ENCODE measurements at places on chromosomes 1 and 21. TPM values are rescaled to one million over a fixed set of nuclear protein-coding genes. Genes with fewer than 3 reads are reported as not detected.

Gene NT5C1A
- not detected for total RNA-seq

Gene GFI1
- 1.2 TPM for total RNA-seq

DNA sequence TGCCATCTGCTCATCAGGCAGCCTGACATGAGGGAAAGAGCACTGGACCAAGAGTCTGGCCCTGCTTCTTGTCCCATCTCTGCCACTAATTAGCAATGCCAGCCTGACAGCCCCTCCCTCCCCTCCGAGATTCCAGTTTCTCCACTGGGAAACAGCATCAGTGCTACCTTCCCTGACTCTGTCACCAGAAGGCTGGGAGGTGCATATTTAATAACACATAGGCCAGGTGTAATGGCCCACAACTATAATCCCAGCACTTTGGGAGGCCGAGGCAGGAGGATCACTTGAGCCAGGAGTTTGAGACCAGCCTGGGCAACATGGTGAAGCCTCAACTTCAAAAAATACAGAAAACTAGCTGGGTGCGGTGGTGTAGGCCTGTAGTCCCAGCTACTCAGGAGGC lies 41.2 kb upstream of the ZBTB40 start:
- no peak for DNase-seq

DNA sequence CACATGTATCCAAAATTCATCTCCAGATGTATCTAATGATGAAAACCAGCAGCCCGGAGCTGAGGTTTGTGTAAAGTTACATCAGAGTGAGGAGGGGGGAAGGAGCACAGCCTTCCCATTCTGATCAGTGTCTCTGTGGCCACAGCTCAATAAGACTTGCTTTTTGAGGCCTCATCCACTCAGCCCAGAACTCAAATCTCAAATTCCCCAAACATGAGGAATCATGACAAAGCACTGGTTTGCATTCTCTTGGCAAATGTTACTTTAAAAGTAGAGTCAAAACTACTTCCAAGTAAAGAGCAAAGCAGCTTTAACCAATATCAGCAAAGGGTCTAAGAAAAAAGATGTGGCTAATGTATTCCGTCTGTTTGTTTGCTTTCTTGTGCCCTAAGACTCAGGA lies 30.9 kb downstream of the CCN1 start:
- DNase-seq, result no peak

DNA sequence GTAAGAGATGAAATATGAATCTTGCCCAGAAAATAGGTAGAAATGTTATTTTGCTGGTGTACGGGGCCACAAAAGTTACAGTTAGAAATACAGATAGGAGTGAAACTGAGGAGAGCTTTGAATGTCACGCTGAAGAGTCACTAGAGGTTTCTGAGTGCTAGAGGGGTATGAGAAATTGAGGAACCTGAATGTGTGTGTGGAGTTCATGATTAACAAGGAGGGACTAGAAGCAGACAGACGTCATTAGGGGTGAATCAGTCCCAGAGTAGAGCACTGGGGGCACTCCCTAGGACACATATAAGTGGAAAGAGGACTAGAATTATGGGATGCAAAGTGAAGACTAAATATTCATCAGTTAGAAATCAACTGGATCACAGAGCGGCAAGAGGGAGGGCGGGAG lies 188.9 kb upstream of the MAP1LC3C start:
- DNase-seq, result no peak

GRCh38 chr1:85830837-85831236 lies 122.6 kb upstream of the ZNHIT6 start:
- no peak for DNase-seq

DNA sequence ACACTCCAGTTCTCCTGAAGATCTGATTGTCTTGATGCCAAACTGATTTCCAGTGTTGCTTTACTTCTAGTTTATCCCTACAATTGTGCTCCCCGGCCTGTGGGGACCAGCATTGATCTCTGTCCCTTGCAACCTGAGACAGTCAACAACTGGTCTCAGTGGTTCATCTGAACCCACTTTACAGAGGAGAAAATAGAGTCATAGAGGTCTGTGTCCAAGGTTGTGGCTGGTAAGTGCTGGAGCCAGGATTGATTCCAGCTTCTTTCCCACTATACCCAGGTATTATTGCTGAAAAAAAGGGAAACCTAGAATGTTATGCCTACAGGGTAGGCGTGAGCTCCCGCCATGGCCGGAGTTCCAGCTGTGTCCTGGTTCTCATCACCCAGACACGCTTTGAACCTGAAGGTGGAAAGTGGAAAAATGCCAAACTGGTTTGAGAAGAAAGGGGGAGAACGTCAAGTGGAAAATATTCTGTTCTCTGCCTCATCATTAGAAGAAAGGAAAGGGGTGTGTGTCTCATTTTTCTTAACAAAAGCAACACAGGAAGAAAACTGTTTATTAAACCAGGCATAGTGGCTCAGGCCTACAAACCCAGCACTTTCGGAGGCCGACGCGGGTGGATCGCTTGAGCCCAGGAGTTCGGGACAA lies 60.7 kb upstream of the ITPKB start:
- no peak for DNase-seq

DNA sequence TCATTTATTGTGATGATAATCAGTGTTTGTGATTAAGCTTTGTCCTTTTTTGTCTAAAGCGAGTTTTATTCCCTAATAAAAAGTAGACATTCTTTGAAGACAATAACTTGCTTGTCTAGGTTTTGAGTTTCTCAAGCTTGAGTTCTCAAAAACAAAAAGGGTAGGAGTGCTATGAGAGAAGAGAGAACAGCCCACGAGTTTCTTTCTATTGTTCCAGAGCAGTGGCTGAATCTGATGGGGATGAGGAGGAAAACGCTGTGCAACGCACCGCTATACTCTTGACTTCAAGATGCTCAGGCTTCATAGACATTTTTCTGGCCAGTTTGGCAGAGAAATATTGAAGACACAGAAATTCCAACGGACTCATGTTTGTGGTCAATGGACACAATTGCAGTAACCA lies 669.8 kb upstream of the B3GALT2 start:
- DNase-seq, result no peak

DNA sequence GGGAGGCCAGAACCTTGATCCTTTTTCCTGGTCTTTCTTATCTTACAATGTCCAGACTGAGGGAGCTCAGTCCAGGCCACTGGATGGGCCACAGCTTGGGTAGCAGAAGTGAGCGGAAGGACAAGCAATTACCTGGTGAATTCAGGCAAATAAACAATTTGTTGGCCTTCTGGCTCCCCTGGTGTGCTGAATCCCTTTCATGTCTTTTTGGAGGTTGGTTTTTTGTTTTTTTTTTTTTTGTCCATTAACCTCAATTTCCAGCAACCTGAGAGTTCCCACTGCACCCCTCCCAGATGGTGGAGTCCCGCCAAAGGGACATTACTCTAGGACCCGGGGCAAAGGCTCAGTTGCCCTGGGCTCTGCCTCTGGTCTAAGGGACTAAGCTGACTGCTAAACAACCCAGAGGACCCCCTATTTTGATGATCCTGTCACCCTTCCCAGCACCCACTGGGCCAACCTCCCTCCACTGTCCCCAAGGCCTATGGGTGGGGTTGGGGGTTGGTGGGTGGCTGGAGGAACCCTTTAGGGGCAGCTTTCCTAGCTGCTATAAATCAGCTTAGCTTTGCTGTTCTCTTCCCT lies 85.5 kb downstream of the KCND3 start:
- DNase-seq, result no peak

Gene GNG12
- total RNA-seq, result not detected

Gene VHLL
- not detected for total RNA-seq

Gene CSF1
- total RNA-seq, result 2.0 TPM

- DNase-seq, result peak; percentile 62
Observed at GRCh38 chr21:42414928-42415769, 11.4 kb downstream of the UBASH3A start.

Gene OR13G1
- not detected for total RNA-seq

GRCh38 chr1:172229942-172230341 lies 190.5 kb upstream of the C1orf105 start:
- DNase-seq, result no peak

DNA sequence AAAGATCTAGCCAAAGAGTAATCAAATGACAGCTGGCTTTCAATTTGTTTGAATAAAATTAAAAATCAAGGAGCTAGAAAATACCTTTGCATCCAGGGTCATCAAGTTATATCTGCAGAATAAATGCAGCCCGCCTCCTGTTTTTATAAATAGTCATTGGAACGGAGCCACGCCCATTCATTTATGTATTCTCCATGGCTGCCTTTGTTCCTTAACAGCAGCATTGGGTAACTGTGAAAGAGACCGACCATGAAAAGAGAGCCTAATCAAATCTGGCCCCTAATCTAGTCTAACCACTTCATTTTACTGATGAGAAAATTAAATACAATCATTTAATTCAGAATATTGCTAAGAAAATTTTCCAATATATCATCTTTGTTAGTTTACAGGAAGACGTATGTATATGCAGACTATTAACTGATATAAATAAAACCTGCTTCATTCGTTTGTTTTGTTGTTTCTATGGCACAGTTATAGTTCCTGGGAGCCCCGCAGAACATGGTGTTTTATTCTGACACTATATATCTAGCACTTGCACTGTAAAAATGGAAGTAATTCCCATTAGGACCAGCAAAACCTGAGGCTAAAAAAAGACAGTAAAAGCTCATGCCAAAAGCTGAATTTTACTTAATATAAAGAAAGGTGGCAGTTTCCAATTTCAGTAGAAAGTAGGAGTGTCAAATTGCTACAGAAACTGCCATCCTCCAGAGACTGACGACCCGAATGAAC lies 111.8 kb upstream of the PALMD start:
- no peak for DNase-seq

DNA sequence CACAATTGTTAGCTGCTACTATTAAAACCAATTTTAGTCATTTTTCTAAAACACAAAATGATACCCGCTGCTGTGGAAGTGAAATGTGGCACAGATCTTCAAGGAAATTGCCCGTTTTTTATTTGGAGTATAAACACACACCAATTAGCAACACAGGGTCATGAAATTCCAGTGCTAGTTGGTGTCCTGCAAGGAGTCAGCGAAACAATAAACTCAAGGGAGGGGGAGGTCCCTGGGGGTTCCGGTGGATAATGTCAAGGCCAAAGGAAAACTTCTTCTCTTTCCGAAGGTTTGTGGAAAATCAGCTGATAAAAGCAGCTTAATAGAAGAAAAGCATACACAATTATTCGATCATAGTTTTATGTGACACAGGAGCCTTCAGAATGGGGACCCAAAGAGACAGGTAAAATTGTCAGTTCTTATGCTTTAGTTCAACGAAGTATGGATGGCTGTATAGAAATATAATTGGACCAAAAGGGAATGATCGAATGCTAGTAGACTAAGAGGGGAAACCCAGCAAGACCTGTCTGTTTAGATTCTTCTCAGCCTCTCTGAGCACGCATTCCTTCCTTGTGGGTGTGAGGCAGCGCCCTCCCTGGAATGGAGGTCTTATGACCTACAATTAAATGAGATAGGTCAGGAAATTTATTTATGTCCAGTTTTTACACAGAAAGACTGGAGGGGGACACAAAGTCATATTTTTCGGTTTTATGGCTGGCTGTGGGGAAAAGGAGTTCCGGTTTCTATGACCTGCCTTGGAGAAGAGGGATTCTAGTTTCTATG lies 65.9 kb downstream of the KCNK1 start:
- no peak for DNase-seq

GRCh38 chr21:26965907-26966581 lies 844 bp downstream of the ADAMTS5 start:
- no peak for DNase-seq

Gene CASQ2
- total RNA-seq, result not detected

- no peak for DNase-seq
Observed at GRCh38 chr1:62724430-62724829, 36.2 kb upstream of the DOCK7 start.

DNA sequence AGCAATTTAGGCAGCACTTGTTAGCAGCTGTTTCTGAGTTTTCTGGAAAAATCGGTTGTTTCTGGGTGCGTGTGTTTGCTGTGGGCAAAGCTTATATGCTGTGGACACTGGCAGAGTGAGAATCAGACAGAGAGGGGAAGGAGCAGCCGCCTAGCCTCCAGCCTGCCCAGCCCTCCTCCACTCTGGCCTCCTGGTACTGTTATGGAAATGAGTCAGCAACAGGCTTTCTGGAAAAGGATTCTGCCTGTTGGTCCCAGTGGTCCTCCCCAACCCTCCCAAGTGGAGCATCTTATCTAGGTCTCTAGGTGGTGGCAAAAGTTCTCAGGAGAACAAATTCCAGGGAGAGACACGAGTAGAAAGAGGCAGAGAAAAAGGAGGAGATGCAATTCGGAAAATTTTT lies 42.2 kb upstream of the GOLT1A start:
- no peak for DNase-seq

Gene CFAP74
- not detected for total RNA-seq

- DNase-seq, result no peak
Observed at GRCh38 chr1:89780721-89781120, 40.1 kb upstream of the LRRC8D start.

DNA sequence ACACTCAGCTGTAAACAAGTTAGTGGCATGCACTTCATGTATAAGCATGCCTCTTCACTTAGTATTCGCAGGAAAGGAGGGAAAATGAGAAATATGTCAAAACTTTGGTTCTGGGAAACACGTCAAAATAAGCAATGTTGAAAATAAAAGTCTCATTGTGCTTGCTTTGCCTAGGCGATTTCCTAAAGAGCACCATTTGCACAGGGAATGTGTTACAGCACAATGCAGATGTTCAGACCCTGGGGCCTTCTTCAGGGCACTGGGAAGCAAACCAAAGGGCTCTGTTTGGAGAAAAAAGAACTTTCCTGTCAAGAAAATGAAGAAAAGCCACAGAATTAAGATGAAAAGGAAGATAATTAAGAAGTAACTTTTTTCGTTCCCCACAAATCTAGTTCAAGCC lies 98.6 kb upstream of the PLD5 start:
- DNase-seq, result no peak

Gene NMNAT2
- total RNA-seq, result not detected

GRCh38 chr1:44263568-44264450 lies 50.5 kb downstream of the DMAP1 start:
- no peak for DNase-seq

Gene RCAN3
- 23.6 TPM for total RNA-seq

GRCh38 chr1:229158341-229158921 lies 112.5 kb upstream of the RAB4A start:
- DNase-seq, result no peak

- DNase-seq, result no peak
Observed at GRCh38 chr1:76053021-76053420, 21.5 kb upstream of the ST6GALNAC3 start.

Data from activated B cell treated with CpG ODN at 0.5 μM for 24 hours (primary cell).